T1000 (cell line): ENCODE measurements at places on chromosomes 7 and 10.

DNA sequence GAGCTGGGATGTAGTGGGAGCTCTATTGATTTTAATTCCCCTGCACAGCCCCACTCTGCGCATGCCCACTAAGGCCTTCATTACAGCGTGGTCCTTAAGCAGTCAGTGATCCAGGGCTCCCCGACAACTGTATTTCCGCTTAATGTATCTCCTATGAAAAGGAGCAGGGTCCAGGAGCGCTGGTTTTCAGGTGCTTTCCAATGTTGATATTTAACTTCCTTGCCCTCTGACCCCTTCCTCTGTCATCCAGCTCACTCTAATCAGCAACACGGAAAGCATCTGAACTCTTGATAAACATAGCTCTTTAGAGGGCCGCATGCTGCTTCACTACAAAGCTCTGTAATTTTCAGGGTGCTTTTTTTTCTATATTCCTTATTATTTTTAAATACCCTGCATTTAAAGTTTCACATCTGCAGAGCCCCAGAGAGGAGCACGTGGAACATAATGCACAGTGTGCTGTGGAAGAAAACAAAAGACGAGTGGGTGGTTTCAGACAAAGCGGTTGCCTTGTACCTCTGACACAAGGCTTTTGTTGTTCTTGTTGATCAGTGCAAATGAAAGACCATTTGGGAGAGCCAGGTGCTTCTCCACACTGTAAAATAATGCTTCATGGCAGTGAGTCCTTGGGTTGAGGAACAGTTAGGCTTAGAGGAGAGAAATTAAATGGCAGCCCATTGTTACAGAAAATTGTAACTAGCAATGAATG is 465.9 kb upstream of the CELF2 start:
- DNase-seq = no peak

GRCh38 chr10:126969310-126969709 is 64.1 kb downstream of the DOCK1 start:
- no peak for DNase-seq

DNA sequence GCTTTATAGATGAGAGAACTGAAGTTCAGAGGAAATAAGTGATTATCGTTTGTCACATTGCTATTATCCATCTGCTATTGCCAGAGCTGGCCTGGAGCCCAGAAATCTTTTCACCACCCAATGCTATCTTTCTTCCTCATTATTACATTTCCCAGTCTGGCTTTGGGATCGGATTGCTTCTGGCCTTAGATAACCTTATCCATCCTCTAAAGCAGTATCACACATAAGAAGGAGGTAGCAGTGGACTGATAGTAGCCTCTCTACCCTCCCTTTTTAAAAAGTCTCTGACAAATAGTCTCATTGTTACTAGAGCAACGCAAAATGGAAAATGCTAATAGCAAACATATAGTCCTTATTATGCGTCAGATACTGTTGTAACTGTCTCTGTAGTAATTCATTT is 1.3 kb upstream of the CLDN12 start:
- no peak for DNase-seq

- no peak for DNase-seq
Measured at GRCh38 chr10:127943336-127943910, 36.5 kb downstream of the PTPRE start.

GRCh38 chr7:47779341-47779771 is 168.9 kb downstream of the PKD1L1 start:
- no peak for DNase-seq

DNA sequence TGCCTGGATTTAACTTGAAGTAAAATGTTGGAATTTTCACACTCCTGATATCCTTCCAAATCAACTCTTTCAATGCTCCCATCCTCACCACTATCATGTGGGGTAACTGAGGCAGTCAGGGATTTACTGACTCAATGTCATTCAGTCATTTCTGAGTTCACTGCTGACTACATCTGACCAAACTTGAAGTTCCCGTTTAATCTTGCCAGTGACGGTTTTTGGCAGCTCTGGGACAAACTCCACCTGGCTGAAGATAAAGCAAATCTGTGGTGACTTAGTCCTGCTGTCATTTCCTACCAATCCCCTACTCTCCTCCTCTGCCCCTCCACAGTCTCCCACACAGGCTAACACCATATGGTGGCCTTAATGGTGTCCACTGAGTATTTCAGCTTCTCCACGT is 22.7 kb upstream of the ACSM6 start:
- DNase-seq = no peak

- DNase-seq = no peak
Measured at GRCh38 chr10:63965846-63966245, 444.6 kb downstream of the REEP3 start.

DNA sequence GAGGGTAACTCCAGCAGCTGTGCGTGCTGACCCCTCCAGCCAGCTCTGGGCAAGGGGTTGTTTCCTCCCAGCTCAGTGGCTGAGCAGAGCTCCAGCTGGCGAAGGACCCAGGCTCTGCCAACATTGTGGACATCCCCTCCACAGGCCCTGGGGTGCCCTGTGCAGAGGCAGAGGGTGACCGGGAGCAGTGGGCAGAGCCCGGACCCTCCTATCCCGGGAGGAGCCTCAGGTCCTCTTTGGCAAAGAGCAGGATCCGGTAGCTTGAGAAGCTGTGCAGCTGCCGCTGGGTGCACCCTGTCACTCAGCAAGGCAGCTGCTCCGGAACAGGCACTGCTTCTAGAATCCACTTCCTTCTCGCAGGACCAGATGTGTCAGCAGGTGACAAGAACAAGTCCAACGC is 175.9 kb downstream of the EBF3 start:
- DNase-seq = no peak

- DNase-seq = no peak
Measured at GRCh38 chr10:96708456-96708855, 11.9 kb downstream of the PIK3AP1 start.
